Smooth muscle cell of bladder (primary cell): ENCODE measurements at places on chromosomes 5 and 9. TPM values are rescaled to one million over a fixed set of nuclear protein-coding genes. Genes with fewer than 3 reads are reported as not detected.

TMEM174 gene
- total RNA-seq: not detected in 2 replicates

MYOZ3 gene
- 0.14 and 0.37 TPM in 2 replicates for total RNA-seq

EPB41L4B gene
- total RNA-seq: under 0.01 and 0.09 TPM in 2 replicates

SLCO4C1 gene
- not detected in 2 replicates for total RNA-seq

PCDHA12 gene
- under 0.01 and 0.09 TPM in 2 replicates for total RNA-seq

LCN1 gene
- total RNA-seq: 0.28 and 0.65 TPM in 2 replicates

TAF11L10 gene
- total RNA-seq: not detected in 2 replicates

ZNF367 gene
- total RNA-seq: 0.37 and 0.43 TPM in 2 replicates

IGFBPL1 gene
- total RNA-seq: under 0.01 TPM in 1 of 2 replicates, not detected in the other

PKN3 gene
- 0.55 and 0.85 TPM in 2 replicates for total RNA-seq

TGFBI gene
- total RNA-seq: 1,832 and 2,186 TPM in 2 replicates

TSTD2 gene
- 15.8 and 17.6 TPM in 2 replicates for total RNA-seq

TRPM3 gene
- total RNA-seq: 0.85 and 0.92 TPM in 2 replicates

KCNV2 gene
- not detected in 2 replicates for total RNA-seq

ZBED3 gene
- total RNA-seq: 0.28 and 0.57 TPM in 2 replicates

ZNF483 gene
- total RNA-seq: 1.00 and 2.2 TPM in 2 replicates

SPINK4 gene
- total RNA-seq: 0.74 and 2.6 TPM in 2 replicates

ZNF883 gene
- 1.2 and 1.8 TPM in 2 replicates for total RNA-seq

NUTM2G gene
- total RNA-seq: not detected in 2 replicates

SH3GL2 gene
- not detected in 2 replicates for total RNA-seq

ANKRD18B gene
- total RNA-seq: 0.28 and 0.46 TPM in 2 replicates

IL11RA gene
- total RNA-seq: 8.8 and 14.1 TPM in 2 replicates

SLC24A2 gene
- total RNA-seq: under 0.01 TPM in 1 of 2 replicates, not detected in the other

TMEM232 gene
- total RNA-seq: 2.8 and 3.4 TPM in 2 replicates

FNIP1 gene
- 43.1 and 54.5 TPM in 2 replicates for total RNA-seq
